NCI-H187 (cell line): ENCODE measurements at places on chromosomes 12 and 14.
A peak's percentile ranks its signal among the peaks of the same experiment; 100 is the strongest.

DNA sequence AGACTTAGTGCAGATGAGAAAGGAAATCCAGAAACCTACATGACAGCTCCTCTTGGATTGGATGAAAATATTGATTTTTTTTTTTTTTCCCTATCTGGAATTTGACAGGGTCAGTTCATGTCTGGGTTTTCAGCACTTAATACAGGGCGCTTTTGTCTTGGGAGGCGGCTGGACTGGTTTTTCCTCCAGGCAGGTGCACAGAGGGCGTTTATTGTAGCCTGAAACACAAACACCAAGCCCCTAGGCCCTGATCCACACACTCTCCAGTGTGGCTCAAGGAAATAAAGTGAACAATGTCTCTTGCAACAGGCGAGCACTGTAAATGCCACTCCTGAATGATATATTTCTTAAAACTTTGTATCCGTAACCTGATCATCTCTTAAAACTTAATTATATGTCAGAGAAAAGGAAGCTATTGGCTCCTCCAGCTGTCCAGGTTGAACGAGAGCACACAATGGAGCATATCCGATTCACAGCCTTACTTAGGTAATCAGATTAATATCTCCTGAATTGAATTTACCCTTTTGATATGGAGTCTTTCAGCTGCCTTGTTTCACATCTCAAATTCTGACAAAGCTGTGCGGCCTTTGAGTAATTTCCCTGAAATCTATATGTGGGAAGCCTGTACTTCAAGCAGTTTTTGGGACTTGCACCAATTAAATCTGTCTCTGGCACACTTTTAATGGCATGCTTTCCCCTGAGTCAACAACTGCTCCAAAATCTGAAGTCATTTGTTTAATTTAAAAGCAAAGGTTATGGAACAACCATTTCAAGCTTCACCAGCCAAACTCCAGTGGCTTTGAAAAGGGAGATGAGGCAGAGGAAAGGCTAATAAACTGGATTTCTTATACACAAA, 485.7 kb downstream of the ZFP36L1 start:
- DNase-seq: peak; percentile 30

DNA sequence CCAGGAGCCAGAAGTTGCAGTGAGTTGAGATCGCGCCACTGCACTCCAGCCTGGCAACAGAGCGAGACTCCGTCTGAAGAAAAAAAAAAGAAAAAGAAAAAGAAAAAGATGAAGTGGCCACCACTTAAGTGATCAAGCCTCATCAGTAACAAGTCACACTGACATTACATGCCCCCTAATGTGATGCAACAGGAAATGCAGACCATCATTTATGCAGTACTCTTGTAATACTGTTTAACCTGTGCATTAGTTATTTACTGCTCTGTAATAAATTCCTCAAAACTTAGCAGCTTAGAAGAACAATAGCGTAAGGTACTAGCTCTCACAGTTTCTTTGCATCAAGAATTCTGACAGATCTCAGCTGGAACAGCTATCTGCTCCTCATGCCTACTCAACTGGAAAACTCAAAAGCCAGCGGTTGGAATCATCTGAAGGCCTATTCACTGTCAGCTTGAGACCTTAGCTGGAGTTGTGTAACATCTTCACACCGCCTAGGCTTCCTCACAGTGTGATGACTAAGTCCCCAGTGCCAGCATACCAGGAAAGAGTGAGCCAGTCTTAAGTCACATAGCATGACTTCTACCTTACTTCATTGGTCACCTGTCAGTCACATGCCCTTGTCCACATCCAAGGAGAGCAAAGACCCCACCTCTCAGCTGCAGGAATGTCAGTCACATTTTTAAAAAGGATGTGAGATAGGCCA, 31.5 kb downstream of the EPS8 start:
- DNase-seq: no peak

- no peak for DNase-seq
These were observed 125.4 kb upstream of the ATF1 start for GRCh38 chr12:50638482-50638880.

- DNase-seq: no peak
These were observed 114.3 kb downstream of the ADCK1 start for GRCh38 chr14:77914073-77914721.

DNA sequence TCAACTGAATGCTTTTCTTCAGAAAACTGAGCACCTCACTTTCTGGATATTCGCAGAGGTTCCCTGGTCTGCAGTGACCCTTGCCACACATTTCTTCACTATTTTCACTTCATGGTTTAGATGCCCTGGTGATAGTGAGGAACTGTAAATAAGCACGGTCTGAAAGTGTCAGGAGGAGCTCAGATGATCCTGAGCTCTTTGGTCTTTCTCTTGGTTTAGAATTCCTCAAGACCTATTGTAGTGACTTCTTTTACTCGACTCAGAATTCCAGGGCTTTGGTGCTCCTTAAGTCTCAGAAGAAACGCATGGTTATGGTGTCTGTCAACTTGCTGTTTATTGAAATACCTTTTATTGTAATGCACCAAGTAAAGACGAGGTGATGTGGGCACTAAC, 84.0 kb downstream of the SAMD4A start:
- no peak for DNase-seq

- DNase-seq: no peak
These were observed 85.6 kb downstream of the DICER1 start for GRCh38 chr14:95071649-95072280.

GRCh38 chr14:56310643-56311042, 192.4 kb downstream of the PELI2 start:
- no peak for DNase-seq

- DNase-seq: no peak
These were observed 603 bp upstream of the LRR1 start for GRCh38 chr14:49598189-49598484.

DNA sequence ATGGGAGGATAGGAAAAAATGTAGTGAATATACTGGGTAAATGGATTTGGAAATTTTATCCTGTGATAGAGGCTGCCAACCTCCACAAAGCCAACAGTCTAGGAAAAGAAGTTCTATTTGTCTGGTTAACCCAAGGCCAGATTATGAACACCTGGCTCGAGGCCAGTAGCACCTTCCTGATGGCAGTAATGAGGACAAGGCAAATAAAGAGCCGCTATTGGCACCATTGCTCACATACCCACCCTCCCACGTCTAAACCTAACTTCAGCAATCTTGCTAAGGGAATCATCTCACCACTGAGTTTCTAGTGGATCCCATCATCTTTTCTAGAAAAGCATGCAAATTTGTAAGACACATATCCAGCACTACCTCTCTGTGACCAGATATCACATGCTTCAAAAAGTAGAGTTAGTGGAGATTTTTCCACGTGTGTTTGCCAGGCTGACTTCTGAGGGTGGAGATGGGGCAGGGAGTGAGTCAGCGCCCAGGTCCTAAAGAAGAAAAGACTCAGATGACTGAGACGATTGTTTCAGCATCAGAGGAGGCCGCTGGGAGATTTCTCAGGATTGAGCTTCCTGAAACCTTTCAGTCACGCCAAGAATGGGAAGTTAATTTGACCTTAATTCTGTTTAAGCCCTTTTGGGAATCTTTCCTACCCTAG, 362.9 kb downstream of the EMP1 start:
- DNase-seq: no peak

DNA sequence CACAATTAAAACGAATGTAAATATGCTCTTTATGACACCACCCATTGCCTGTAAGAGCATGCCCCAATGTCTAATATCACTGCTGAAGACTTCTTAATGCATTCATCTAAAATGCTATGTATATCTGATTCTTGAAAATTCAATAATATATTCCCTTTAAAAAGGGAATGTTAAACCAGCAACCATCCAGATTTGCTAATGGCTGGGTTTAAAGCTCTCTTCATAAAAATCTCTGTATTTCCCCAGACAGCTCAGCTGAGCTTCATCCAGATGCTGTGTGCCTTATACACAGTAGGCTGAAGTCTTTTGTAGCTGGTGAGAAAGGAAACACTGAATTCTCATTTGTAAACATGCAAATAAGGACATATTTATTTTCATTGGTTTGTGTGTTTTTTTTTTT, at the start of gene TAS2R14:
TSS of gene TAS2R14 (minus strand) at position 101 of the 400 bp plus-strand sequence. CDS start at position 45, 56 bp downstream.
- no peak for DNase-seq
